A549 treated with AZD2906 at 1 μM for 4 hours (cell line): ENCODE measurements at places on chromosomes 1 and 21. TPM values are rescaled to one million over a fixed set of nuclear protein-coding genes. Genes with fewer than 3 reads are reported as not detected.

TMEM82 gene
- not detected in 5 replicates for total RNA-seq

RHBG gene
- not detected in 5 replicates for total RNA-seq

MYCBP gene
- 16.7 to 20.7 TPM (median 18.4 TPM) in 5 replicates for total RNA-seq

CFHR1 gene
- total RNA-seq, result 0.09 to 0.24 TPM (median 0.17 TPM) in 4 of 5 replicates, not detected in the other

BCAR3 gene
- 70.9 to 87.8 TPM (median 76.2 TPM) in 5 replicates for total RNA-seq

ZNF684 gene
- total RNA-seq, result 1.7 to 2.2 TPM (median 1.9 TPM) in 5 replicates

CYB561D1 gene
- 4.1 to 4.2 TPM (median 4.2 TPM) in 5 replicates for total RNA-seq

DENND2C gene
- 0.32 to 0.51 TPM (median 0.40 TPM) in 5 replicates for total RNA-seq

AKR7A3 gene
- 0.10 to 0.20 TPM (median 0.14 TPM) in 4 of 5 replicates, not detected in the other for total RNA-seq

ZNF683 gene
- not detected in 5 replicates for total RNA-seq

MMEL1 gene
- total RNA-seq, result 0.26 TPM in 1 of 5 replicates, not detected in the others

ADAR gene
- 64.8 to 79.2 TPM (median 70.8 TPM) in 5 replicates for total RNA-seq

TMPRSS2 gene
- total RNA-seq, result 0.07 to 0.19 TPM (median 0.12 TPM) in 5 replicates

SGIP1 gene
- not detected in 5 replicates for total RNA-seq

MSH4 gene
- total RNA-seq, result 0.02 TPM in 2 of 5 replicates, not detected in the others

OPTC gene
- not detected in 5 replicates for total RNA-seq

LCE1C gene
- 0.22 TPM in 1 of 5 replicates, not detected in the others for total RNA-seq

SAMD13 gene
- total RNA-seq, result 0.46 to 0.63 TPM (median 0.52 TPM) in 5 replicates

RYR2 gene
- 0.01 to 0.07 TPM (median 0.03 TPM) in 5 replicates for total RNA-seq

HFM1 gene
- total RNA-seq, result 0.01 to 0.14 TPM (median 0.09 TPM) in 3 of 5 replicates, not detected in the others

REN gene
- total RNA-seq, result not detected in 5 replicates

SSX2IP gene
- total RNA-seq, result 10.6 to 13.9 TPM (median 12.6 TPM) in 5 replicates

COL11A1 gene
- 1.3 to 2.6 TPM (median 2.4 TPM) in 5 replicates for total RNA-seq

CACNA1E gene
- 0.01 to 0.02 TPM (median 0.01 TPM) in 3 of 5 replicates, not detected in the others for total RNA-seq

SYT2 gene
- total RNA-seq, result 0.72 to 1.1 TPM (median 0.83 TPM) in 5 replicates

LMX1A gene
- not detected in 5 replicates for total RNA-seq

CNTN2 gene
- 0.02 to 0.07 TPM (median 0.03 TPM) in 4 of 5 replicates, not detected in the other for total RNA-seq

DYNLT5 gene
- not detected in 5 replicates for total RNA-seq

LCE3D gene
- total RNA-seq, result 2.8 to 4.4 TPM (median 3.1 TPM) in 5 replicates

KRTAP21-2 gene
- not detected in 5 replicates for total RNA-seq

SHCBP1L gene
- not detected in 5 replicates for total RNA-seq

ADORA3 gene
- not detected in 5 replicates for total RNA-seq

COL6A2 gene
- total RNA-seq, result 16.1 to 18.9 TPM (median 17.7 TPM) in 5 replicates

CR1L gene
- total RNA-seq, result 0.15 TPM in 1 of 5 replicates, not detected in the others

LRRC8C gene
- total RNA-seq, result 7.8 to 10.4 TPM (median 9.3 TPM) in 5 replicates

SLC25A33 gene
- total RNA-seq, result 2.7 to 3.6 TPM (median 3.3 TPM) in 5 replicates

PLPPR4 gene
- total RNA-seq, result 0.01 TPM in 1 of 5 replicates, not detected in the others

FALEC gene
- total RNA-seq, result 0.13 to 0.35 TPM (median 0.26 TPM) in 4 of 5 replicates, not detected in the other

KCNJ6 gene
- total RNA-seq, result 3.0 to 4.9 TPM (median 4.2 TPM) in 5 replicates

ADAM30 gene
- total RNA-seq, result not detected in 5 replicates

AQP10 gene
- not detected in 5 replicates for total RNA-seq

INTS7 gene
- total RNA-seq, result 16.6 to 19.7 TPM (median 17.1 TPM) in 5 replicates

TAS1R1 gene
- 0.03 TPM in 1 of 5 replicates, not detected in the others for total RNA-seq

KISS1 gene
- total RNA-seq, result 0.36 to 0.70 TPM (median 0.49 TPM) in 4 of 5 replicates, not detected in the other
